ENCODE measurements at places on chromosomes 3 and 15. TPM values are rescaled to one million over a fixed set of nuclear protein-coding genes. Genes with fewer than 3 reads are reported as not detected.
A peak's percentile ranks its signal among the peaks of the same experiment; 100 is the strongest.

The CD86 gene
- total RNA-seq = 1.9 TPM

The GNAT1 gene
- not detected for total RNA-seq

The ABHD14A gene
- 11.5 TPM for total RNA-seq

The TUSC7 gene
- not detected for total RNA-seq

The SPTSSB gene
- total RNA-seq = not detected

The ANKUB1 gene
- not detected for total RNA-seq

The DAZL gene
- not detected for total RNA-seq

The PLCB2 gene
- total RNA-seq = 196 TPM

The LRRC31 gene
- not detected for total RNA-seq

The RCCD1 gene
- 30.8 TPM for total RNA-seq

The RPL29 gene
- 1,425 TPM for total RNA-seq

The SRGAP3 gene
- total RNA-seq = 4.0 TPM

The TFRC gene
- 239 TPM for total RNA-seq

GRCh38 chr3:9746330-9746729, 3.4 kb upstream of the OGG1 start:
- DNase-seq = no peak

DNA sequence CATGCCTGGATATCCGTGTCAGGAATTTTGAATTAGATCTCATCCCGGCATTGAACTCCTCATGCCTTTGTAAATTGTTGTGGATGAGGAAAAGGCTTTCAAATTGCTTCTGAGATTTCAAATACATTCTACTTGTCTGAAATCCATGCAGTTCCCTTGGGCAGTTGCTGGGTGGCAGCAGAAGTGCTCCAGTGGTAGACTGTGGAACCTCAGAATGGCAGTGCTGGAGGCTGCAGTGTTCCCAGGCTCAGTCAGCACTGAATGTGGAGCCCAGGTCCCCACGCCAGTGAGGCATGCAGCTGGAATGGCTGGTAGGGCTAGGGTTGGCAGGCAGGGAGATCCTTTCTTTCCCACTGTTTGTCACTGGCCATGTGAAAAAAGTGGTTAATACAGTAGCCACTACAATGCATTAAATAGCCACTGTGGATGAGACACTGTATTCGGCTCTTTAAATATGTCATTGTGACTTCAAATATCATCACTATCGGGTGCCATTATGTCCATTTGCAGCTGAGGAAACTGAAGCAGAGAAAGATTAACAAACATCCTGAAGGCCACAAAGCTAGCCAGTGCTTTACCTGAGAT, 98.6 kb downstream of the TPRG1 start:
- DNase-seq = peak; percentile 52

GRCh38 chr3:190586631-190587011, 72.7 kb downstream of the IL1RAP start:
- peak; percentile 16 for DNase-seq

GRCh38 chr3:127637546-127637945, 8.6 kb downstream of the PODXL2 start:
- DNase-seq = peak; percentile 75

DNA sequence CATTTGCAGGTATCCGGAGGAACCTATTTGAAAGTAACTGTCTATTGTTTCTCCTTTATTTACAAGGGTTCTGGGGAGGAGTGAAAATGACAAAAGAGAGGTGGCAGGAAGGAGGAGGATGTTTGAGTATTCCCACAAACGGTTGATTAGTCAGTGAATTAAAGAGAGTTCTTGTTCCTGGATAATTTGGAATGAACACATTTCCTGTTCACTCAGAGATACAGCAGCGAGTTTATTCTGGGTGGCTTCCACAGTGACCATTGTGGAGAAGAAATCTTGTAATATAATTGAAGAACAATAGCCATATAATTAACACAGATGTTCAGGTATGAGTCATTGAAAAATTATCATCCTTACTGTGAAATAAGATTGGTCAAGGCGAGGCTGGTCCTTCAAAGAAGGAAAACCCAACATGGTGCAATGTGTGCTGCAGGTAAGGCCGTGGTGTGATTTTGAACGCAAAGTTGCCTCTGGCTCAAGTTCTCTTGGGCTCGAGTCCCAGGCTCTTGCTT, 77.3 kb downstream of the NFKBIZ start:
- DNase-seq = no peak

DNA sequence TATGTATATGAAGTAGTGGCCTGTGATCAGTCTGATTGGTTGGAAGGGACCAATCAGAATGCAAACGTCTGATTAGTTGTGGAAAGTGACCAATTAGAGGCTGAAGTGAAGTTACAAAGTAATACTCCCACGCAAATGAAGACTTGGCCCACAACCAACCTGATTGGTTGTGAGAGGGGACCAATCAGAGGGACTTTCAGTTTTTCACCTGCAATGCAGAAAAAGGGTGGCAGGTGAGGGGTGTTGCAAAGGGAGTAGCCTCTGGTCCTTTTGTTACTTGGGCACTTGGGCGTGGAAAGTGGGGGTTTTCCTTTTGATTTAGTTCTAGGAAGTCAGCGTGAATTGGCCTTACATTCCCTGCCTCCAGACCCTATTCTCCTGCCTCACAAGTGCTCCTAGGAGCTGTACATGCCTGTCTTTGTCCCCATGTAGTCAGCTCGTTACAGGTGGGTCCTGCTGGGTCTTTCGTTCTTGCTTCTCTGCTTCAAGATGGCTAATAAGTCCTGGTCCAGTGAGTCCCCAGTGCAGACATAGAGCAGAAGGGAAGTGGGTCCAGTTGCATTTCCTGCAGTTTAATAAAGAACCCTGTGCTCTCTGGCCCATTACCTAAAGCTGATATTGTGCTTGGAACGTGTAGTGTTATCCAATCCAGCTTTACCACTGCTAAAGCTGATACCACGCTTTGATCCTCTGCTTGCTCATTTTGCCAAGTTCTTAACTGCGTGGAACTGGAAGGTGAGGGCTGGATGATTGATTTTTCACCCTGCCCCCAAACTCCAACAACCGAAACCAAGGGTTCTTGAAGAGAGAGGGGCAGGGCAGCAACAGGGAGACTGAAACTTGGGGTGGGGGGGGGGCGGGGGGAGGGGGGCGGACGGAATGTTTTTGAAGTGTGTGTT, 46.0 kb upstream of the CD47 start:
- no peak for DNase-seq

GRCh38 chr3:58299839-58300516, 6.1 kb upstream of the RPP14 start:
- no peak for DNase-seq

DNA sequence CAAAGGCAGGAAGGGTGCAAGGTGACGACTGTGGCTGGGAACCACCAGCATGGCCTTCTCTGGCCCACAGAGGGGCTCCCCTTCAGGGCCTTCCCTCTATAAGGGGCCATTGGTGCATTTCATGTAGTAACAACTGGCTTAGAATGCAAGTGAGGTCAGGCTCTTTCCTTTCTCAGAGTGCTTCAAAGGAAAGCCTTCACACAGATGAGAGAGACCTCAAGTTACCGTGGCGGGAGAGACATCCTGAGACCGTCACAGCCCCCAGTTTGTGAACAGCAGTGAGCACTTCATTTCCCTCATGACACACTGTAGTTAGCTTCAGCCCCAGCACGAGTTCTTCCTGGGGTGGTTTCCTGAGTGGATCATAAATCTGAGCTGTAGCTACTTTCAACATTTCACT, 96.6 kb upstream of the LIMD1 start:
- DNase-seq = peak; percentile 70

- no peak for DNase-seq
These were observed 58.2 kb downstream of the ZNF148 start for GRCh38 chr3:125316949-125317348.

- no peak for DNase-seq
These were observed 71.9 kb upstream of the THSD4 start for GRCh38 chr15:71043373-71043772.

DNA sequence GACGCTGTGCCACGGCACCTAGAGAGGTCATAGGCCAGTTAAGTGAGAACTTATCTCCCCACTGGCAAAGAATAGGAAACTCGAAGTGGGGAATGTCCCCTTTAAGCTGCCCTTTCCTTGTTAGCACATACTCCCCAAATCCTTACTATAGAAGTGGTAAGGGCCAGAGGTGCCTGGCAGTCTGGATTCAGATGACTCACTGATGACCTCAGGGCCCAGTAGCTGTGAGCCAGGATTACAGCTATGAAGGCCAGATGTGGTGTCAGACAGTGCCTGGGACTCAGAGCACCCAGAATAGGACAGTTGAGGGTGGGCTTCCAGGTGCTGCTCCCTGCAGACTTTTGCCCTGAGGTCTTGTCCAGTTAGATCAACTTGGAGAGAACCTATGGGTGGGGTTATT, 37.7 kb downstream of the PDIA5 start:
- DNase-seq = no peak

GRCh38 chr3:172938788-172939187, 188.3 kb downstream of the ECT2 start:
- no peak for DNase-seq

- no peak for DNase-seq
These were observed 113.7 kb upstream of the RPL32 start for GRCh38 chr3:12954891-12955650.

DNA sequence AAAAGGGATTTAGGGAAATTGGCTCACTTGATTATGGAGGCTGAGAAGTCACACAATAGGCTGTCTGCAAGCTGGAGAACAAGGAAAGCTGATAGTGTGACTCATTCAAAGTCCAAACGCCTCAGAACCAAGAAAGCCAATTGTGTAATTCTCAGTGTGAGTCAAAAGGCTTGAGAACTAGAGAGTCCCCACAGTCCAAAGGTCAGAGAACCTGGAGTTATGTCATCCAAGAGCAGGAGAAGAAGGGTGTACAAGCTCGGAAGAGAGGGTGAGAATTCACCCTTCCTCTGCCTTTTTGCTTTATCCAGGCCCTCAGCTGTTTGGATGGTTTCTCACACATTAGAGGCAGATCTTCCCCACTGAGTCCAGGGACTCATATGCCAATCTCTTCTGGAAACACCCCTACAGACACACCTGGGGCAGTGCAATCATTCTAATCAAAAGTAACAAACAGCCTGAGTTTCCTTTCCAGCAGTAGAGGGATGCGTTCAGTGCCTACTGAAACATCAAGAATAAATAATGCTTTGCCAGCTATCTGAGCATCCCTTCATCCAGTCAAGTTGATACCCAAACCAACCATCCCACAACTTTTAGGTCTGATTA, 271.5 kb downstream of the SATB1 start:
- no peak for DNase-seq

DNA sequence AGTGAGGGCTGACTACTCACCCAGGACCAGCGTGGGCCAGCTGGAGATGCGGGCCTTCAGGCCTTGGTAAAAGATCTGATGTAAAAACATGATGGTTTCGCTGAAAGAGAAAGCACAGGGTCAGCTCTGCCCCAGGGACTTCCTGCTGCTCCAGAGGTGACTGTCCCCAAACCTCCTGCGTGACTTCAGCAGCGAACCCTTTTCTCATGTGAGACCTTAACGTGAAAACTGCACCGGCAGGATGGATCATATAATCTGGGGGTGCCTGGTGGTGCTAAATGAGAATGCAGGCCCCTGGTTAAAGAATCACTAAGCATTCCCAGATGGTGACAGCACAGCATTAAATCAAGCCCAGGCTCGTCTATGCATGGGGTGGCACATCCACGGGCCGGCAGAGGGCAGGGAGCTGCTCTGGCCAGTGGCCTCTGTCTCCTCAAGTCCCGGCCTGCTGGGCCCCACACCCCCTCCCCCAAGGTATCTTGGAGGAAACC, 55.4 kb downstream of the RASGRF1 start:
- DNase-seq = no peak

DNA sequence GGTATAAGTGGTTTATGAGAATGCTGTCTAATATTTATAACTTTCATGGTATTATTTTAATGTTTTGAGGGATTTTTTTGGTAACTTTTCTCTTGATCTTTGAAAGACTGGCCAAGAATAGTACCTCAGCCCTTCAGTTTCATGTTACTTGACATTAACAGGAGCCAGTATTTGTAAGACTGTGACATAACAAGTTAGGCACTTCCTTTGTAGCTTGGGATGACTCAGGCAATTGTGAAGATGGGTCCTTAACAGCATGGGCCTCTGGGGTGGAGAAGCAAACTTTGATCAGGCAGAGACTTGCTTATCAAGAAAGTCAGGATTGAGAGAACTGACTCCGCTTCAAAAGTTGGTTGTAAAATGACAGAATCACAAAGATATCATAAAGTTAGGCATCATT, 9.5 kb downstream of the LRRC49 start:
- DNase-seq = no peak

Measured in activated CD4-positive, alpha-beta T cell treated with anti-CD3 and anti-CD28 coated beads, Interleukin-2, amount 10 ng/mL, durations not matched to agents 7 days and 5 days (primary cell).